Activated T-helper 1 cell treated with anti-CD3 and anti-CD28 coated beads, Interleukin-12 subunit alpha, Interleukin-12 subunit beta, Interleukin-2, Interleukin-4 antibody, amounts not matched to agents 30 ng/mL and 10 ng/mL and 1 ng/mL, durations not matched to agents 14 hours and 24 hours and 36 hours (primary cell): ENCODE measurements at places on chromosomes 6 and 20.

- DNase-seq: no peak
Measured at GRCh38 chr6:34207695-34208443, 28.8 kb upstream of the HMGA1 start.

DNA sequence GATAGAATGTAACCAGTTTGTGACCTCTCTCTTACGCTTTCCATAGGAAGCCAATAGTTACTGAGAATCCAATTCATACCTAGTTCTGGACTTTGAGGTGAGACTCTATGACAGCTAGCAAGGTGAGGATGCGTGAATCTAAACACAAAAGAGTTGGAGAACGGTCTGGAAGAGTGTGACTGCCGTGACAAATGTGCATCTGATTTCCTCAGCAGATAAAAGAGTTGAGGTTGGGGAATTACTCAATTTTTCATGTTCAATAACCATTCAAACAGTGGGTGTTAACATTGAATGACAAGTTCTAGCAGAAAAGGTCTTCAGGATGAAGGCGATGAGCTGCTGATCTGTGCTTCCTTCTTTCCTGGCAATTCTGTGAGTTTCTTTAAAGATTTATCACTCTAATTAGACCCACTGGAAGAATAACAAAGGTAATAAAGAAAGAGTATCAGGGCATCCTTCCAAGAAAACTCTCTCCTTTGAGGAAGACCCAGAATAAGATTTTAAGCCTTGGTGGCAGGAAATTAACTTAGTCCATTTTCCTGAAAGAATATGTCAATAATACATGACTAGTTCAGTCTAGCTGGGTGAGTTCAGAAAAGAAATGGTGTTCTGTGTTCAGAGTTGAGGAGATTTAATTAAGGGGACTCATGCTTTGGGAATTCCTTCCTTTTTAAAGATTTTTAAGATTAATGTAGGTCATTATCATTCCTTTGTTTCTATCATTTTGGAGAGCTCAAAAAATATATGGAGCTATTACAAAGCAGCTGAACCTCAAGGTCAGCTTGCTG lies 24.5 kb downstream of the KIF3B start:
- no peak for DNase-seq

GRCh38 chr6:164108869-164109769 lies 694.6 kb downstream of the QKI start:
- DNase-seq: no peak

DNA sequence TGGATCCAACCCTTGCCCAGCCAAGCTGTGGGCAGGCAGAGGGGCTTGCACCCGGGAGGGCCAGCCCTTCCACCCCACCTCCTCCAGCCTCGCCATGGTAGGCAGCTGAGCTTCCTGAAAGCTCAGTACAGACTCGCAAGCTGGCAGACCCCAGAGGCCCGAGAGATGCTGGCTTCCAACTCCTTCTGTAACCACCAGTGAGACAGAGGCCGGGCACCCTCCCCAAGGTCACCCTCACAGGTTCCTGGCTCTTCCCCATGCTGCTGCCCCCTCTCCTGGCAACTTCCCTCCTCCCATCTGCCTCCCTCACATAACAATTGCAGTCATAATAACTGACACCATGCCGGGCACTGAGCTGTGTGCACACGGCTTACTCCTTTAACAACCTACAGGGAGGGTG lies 26.2 kb upstream of the NOL4L start:
- no peak for DNase-seq

GRCh38 chr6:109069746-109070145 lies 24.9 kb downstream of the SESN1 start:
- DNase-seq: no peak

- DNase-seq: no peak
Measured at GRCh38 chr6:90263633-90264032, 33.0 kb downstream of the BACH2 start.

GRCh38 chr6:11968241-11968806 lies 43.8 kb upstream of the HIVEP1 start:
- DNase-seq: no peak

GRCh38 chr6:148235446-148235845 lies 107.2 kb upstream of the SASH1 start:
- DNase-seq: no peak

DNA sequence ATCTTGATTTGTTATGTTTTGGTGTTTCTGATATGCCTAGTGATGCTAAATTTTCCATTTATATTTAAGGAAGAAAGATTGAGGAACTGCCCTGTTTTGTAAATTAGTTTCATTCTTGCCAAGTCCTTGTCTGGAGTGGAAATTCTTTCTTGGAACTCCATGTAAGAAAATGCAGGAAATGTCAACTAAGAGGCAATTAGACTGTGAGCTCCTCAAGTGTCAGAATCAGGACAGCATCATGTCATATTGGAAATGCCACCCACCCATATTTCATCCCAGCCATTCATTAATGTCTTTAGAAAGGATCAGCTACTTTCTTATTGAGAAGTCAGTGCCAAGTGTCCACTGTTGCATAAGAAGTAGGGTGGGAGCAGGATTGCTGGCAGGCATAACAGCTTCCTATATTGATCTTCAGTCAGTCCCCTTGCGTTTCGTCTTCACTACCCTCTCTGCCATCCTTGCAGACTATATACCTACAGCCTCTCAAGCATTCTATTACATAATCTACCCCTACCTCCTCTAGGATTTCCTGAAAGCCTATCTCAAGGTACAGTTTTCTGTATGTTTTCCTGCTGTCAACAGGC lies 42.4 kb downstream of the HAO1 start:
- DNase-seq: no peak

GRCh38 chr6:136180704-136181511 lies 69.2 kb downstream of the MTFR2 start:
- no peak for DNase-seq

GRCh38 chr6:157756708-157757429 lies 66.2 kb upstream of the SNX9 start:
- peak; percentile 65 for DNase-seq

DNA sequence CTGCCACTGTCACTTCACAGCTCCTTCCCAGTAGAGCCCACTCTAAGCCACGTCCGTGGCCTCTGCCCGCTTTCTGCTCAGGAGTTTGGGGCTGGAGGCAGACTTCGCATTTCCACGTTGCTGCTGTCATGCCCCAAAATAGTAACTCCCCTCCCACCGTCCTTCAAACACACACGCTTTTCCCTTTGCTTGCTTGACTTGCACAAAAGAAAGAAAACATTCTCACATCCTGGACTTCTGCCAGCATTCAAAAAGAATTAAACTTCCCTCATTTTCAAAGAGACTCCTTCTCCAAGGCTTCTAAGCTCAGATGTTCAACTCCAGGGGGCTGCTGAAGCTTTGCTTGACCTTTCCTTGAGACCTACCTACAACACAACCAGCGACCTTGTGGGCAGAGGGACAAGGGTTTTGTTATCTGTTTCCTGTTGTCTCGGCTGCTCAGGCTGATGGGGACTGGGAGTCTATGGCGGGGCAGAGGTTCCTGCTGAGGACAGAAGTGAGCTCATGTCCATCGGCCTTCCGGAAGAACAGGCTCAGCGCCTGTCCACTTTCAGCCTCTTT lies 263.8 kb upstream of the FOXQ1 start:
- DNase-seq: no peak

GRCh38 chr6:11605507-11605905 lies 68.0 kb downstream of the TMEM170B start:
- DNase-seq: no peak

GRCh38 chr6:3615391-3616380 lies 135.8 kb downstream of the PXDC1 start:
- DNase-seq: no peak

- DNase-seq: no peak
Measured at GRCh38 chr20:35144694-35145093, 2.4 kb downstream of the EDEM2 start.

- DNase-seq: no peak
Measured at GRCh38 chr6:34005901-34006531, 139.9 kb downstream of the GRM4 start.

DNA sequence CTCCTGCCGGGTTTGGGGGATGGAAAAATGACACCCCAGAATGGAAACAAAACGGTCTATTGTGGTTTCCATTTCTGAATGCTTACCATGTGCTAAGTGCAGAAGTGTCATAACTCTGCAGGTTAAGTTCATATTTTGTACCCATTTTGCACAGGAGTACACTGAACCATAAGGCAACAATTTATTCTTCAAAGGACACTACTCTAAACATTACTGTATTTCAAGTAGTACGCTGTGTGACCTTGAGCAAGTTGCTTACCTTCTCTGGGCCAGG lies 9.8 kb upstream of the ID1 start:
- no peak for DNase-seq

DNA sequence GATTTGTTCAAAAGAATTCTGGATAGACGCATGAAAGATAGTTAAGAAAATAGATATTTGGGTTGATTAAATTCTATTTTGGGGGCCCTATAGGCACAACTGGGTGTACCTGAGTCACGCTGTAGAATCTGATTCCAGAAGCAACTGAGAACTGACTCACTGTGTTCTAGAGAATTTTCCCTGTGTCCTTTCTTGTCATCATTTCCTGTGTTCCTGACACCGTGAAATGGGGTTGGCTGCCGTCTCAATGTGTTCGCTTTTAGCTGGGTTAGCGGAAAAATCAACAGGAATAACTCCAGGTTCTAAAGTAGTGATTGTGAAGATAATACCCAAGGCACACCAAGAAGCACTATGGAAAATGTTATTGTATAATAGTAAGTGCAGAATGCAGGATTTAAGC lies 5.0 kb downstream of the GCNT2 start:
- DNase-seq: no peak
